ENCODE measurements at places on chromosomes 2 and 18.

DNA sequence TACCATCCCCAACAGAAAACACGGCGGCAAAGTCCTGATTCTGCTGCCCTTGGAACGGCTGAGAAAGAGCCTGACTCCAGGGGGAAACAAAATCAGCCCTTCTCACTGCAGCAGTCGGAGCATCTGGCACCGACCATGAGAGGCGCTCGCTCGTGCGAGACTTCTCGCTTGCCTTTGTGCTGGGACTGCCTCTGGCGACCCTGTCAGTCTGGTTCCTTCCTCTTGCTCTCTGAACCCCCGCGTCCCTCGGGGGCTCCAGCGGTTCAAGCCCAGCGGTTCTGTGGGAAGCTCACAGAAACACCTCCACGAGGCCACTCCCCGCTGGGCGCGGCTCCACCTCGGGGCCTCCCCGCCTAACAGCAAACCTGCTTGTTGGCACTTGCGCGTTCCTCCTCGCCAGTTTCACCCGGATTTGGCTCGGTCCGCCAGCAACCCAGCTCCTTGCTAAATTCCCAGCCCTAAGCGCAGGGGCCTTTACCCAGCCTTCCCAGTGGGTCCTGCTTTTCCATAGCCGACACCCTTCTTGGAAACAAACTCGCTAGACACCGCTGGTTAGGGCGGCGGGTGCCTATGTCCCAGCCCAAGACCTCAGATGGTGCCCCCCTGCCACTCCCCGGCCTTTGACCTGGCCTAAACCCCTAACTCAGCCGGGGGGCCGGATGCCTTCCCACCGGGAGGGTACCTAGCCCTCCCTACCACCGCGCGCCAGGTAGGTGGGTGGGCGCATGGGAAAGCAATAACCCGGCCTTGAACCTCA lies 2.2 kb downstream of the RND3 start:
- DNase-seq, result peak; percentile 54

- DNase-seq, result no peak
Observed at GRCh38 chr2:120132691-120133090, 90.5 kb downstream of the TMEM185B start.

GRCh38 chr2:121626777-121627524 lies 22.3 kb downstream of the CLASP1 start:
- DNase-seq, result no peak

DNA sequence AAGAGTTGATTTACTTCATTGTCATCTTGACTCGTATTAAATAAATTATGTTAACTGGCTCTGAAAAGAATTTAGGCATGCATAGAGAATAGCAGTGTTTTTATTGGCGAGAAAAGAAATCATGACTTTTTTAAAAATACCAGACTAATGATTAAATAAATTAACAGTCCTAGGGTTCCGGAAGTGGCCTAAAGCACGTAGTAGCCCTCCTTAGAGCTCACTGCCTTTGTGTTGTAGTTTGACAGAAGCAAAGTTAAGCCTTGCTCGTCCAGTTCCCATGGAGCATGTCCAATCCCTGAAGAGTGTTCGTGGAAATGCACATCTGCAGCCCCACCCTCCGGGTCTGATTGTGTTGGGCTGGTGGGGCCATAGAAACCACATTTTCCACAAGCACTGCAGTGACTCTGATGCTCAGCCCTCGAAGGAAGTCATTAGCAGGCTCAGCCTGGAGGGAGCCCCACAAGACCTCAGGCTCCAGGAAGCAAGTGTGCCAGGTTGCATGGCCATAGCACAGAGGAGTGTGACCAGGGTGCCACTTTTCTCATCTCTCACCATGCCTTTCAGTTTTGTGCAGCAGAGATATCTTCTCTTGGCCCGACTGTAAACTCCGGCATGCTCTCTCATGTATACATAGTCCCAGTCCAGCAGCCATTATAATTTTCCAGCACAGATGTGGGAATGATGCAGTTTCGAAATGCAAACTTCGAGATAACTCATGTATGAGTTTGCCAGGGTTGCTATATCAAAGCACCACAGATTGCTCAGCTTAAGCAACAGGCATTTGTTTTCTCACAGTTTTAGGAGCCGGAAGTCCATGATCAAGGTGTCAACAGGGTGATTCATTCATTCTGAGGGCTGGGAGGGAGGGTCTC lies 188.6 kb upstream of the SH3BP4 start:
- no peak for DNase-seq

- no peak for DNase-seq
Observed at GRCh38 chr2:201971531-201972228, 62.0 kb upstream of the FZD7 start.

Data from right renal pelvis (tissue), 4 donors.